ENCODE measurements at places on chromosomes 4 and X. TPM values are rescaled to one million over a fixed set of nuclear protein-coding genes. Genes with fewer than 3 reads are reported as not detected.

Gene FRMD7
- total RNA-seq = not detected

Gene TEX13D
- not detected for total RNA-seq

DNA sequence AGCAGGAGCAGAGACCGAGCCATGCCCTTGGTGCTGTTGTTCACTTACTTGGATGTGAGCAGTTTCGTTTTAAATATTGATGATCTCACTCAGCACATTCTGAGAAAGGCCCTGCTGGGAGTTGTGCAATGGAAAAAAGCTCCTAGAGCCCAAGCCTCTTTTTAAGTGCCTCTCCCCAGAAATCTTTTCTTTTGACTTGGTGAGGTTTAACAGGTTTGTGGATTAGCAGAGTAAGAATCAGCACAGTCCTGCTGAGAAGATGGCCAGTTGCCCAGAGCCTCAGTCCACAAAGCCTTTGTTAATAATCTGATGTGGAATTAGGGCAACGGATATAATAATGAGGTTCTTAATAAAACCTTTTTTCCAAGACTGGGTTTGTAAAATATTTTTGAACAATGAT lies 157.5 kb upstream of the ATP6AP2 start:
- H3K36me3 ChIP-seq = no peaks in the 10 kb centered on the region
- no peaks in the 10 kb centered on the region for H3K4me1 ChIP-seq
- no peak for DNase-seq
- H3K27ac ChIP-seq = no peak overlapping the region
- no peak overlapping the region for H3K4me3 ChIP-seq

DNA sequence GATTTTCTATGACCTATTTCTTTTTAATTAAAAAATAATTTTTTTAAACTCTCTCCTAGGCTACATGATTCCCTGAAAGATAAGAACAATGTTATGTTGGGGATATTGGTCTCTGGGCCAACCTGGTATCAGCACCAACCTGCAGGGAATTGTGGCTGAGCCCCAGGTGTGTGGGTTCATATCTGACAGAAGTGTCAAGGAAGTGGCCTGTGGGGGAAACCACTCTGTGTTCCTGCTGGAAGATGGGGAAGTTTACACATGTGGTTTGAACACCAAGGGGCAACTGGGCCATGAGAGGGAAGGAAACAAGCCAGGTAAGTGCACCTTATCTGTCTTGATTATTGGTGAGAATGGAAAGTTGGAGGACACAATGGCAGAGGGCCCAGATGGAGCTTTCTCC lies 13.5 kb downstream of the HERC3 start:
- peaks cover 16% of the 10 kb centered on the region for H3K4me1 ChIP-seq
- H3K4me3 ChIP-seq = no peak overlapping the region
- DNase-seq = no peak
- peaks cover 38% of the 10 kb centered on the region for H3K36me3 ChIP-seq
- no peak overlapping the region for H3K27ac ChIP-seq

DNA sequence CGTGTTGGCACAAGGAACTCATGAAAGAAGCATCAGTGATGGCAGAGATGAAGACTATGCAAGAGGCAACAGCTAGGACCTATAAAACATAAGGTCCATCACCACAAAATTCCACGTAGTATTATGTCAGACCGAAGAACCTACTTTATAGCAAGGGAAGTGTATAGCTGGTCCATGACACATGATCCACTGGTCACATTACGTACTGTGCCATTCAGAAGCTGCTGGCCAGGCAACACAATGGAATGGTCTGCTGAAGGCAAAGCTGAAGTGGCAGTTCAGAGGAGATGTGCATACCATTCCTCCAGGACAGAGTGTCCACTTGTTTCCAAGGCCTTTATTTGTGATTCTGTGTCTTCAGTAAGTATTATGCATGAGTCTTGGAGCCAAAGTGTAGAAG lies 215.5 kb upstream of the UGT8 start:
- H3K27me3 ChIP-seq = no peaks in the 10 kb centered on the region
- DNase-seq = no peak
- no peak overlapping the region for H3K4me3 ChIP-seq
- H3K27ac ChIP-seq = no peak overlapping the region
- H3K36me3 ChIP-seq = no peaks in the 10 kb centered on the region

- no peak overlapping the region for H3K4me3 ChIP-seq
- DNase-seq = no peak
- no peaks in the 10 kb centered on the region for H3K27me3 ChIP-seq
- H3K36me3 ChIP-seq = no peaks in the 10 kb centered on the region
- H3K27ac ChIP-seq = no peak overlapping the region
Measured at GRCh38 chr4:75633846-75634245, 3.5 kb upstream of the CDKL2 start.

GRCh38 chr4:150368667-150369066 lies 213.3 kb upstream of the MAB21L2 start:
- H3K36me3 ChIP-seq = no peaks in the 10 kb centered on the region
- peak overlapping the region; percentile 34 for H3K27ac ChIP-seq
- no peak for DNase-seq
- H3K4me3 ChIP-seq = no peak overlapping the region
- no peaks in the 10 kb centered on the region for H3K4me1 ChIP-seq

Gene SLC25A14
- total RNA-seq = 8.4 TPM

DNA sequence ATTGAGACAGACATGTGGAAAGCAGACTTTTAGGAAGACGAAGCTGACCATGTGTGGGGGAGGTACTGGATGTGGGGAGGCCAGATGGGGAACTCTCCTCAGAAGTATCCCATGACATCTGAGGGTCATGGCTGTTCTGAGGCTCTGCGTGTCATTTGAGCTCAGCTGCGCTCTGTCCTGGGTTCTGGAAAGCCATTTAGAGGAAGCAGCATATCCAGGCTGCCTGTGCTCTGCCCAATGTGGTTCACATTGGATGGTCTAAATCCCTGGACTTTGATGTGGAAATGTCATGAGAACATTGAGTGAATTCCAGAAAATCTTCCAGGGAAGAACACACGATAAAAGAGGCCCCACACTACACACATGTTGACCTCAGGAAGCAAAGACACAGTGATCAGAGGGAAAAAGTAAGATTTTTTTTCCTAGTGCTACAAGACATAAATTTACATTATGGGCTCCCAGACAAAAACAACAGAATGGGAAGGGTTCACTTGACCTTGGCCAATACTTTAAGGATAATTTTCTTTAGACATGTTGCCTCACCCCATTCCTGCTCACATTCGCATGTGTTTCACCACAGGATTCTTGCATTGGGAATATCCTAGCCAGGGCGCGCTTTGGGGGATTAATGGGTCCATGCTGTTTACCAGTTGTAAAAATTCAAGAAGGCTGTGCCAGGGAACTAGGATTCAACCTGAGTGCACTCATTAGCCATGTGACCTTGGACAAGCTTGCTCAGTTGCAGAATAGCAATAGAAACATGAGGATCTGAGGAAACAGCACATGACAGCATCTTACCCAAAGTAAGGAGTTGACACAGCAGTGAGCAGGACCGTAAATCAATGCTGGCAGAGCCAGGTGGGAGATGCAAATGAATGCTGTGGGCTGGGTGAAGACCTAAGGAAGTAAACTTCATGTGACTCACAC lies 73.2 kb upstream of the C1QTNF7 start:
- H3K4me1 ChIP-seq = no peaks in the 10 kb centered on the region
- no peaks in the 10 kb centered on the region for H3K27me3 ChIP-seq
- no peak for DNase-seq
- H3K4me3 ChIP-seq = no peak overlapping the region
- no peaks in the 10 kb centered on the region for H3K36me3 ChIP-seq

Gene IQSEC2
- 17.5 TPM for total RNA-seq

- no peaks in the 10 kb centered on the region for H3K27me3 ChIP-seq
- no peak overlapping the region for H3K4me3 ChIP-seq
- H3K27ac ChIP-seq = no peak overlapping the region
- no peaks in the 10 kb centered on the region for H3K36me3 ChIP-seq
- no peaks in the 10 kb centered on the region for H3K4me1 ChIP-seq
Measured at GRCh38 chrX:132435222-132435621, 53.6 kb downstream of the MBNL3 start.

- H3K4me3 ChIP-seq = no peak overlapping the region
- H3K36me3 ChIP-seq = no peaks in the 10 kb centered on the region
- no peaks in the 10 kb centered on the region for H3K4me1 ChIP-seq
- no peak for DNase-seq
- H3K27me3 ChIP-seq = no peaks in the 10 kb centered on the region
- no peak overlapping the region for H3K27ac ChIP-seq
Measured at GRCh38 chr4:175973027-175973923, 92.4 kb upstream of the WDR17 start.

DNA sequence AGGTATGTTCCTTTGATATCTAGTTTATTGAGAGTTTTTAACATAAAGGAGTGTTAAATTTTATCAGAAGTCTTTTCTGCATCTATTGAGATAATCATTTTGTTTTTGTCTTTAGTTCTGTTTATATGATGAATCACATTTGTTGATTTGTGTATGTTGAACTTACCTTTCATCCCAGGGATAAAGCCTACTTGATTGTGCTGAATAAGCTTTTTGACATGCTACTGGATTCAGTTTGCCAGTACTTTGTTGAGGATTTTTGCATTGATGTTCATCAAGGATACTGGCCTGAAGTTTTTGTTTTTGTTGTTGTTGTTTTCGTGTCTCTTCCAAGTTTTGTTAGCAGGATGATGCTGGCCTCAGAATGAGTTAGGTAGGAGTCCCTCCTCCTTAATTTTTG lies 10.8 kb upstream of the AFM start:
- DNase-seq = no peak
- no peaks in the 10 kb centered on the region for H3K36me3 ChIP-seq
- no peak overlapping the region for H3K4me3 ChIP-seq

All from upper lobe of left lung (tissue), 6 donors.